Urothelium cell line (cell line): ENCODE measurements at places on chromosomes 2 and 18.
A peak's percentile ranks its signal among the peaks of the same experiment; 100 is the strongest.

GRCh38 chr2:203858176-203858575 lies 9.4 kb upstream of the CTLA4 start:
- no peak for DNase-seq

- DNase-seq = no peak
These were observed 44.0 kb downstream of the ID2 start for GRCh38 chr2:8725838-8726237.

GRCh38 chr2:159090514-159091201 lies 122.2 kb downstream of the TANC1 start:
- DNase-seq = no peak

GRCh38 chr2:193738892-193739291 lies 1544.2 kb upstream of the TMEFF2 start:
- no peak for DNase-seq

DNA sequence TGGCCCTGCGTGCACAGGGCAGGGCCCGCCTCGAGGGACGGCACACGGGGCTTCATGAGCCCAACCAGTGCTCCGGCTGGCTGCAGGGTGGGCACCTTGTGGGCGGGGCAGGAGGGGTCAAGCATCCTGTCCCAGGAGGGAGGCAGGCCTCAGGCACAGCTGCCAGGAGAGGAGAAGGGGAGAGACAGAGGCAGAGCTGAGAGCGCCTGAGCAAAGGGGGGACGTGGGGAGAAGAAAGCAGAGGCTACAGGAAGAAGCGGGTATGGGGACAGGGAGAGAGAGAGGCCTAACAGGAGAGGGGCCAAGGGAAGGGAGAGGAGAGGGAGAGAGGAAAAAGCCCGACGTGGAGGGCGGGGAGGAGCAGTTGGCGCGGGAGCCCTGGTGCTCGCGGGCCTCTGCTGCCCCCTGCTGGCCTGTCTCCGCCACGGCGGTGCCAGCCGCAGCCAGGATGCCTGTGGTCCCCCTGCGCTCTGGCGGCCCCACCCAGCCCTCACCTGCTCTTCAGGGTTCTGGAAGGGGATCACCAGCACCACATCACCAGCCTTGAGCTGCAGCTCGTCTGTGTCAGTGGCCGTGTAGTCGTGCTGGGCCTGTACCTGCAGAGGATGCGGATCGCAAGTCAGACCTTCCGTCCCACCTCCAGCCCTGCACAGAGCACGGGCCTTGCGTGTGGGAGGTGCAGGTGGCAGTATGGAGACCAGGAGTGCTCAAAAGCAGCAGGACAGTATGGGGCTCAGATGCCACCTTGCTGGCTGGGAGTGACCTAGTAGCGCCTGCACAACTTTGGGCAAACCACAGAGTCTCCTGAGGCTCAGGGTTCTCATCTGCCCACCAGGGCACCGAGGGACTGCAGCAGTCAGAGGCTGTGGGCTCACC lies 56.8 kb downstream of the BIN1 start:
- peak; percentile 90 for DNase-seq

DNA sequence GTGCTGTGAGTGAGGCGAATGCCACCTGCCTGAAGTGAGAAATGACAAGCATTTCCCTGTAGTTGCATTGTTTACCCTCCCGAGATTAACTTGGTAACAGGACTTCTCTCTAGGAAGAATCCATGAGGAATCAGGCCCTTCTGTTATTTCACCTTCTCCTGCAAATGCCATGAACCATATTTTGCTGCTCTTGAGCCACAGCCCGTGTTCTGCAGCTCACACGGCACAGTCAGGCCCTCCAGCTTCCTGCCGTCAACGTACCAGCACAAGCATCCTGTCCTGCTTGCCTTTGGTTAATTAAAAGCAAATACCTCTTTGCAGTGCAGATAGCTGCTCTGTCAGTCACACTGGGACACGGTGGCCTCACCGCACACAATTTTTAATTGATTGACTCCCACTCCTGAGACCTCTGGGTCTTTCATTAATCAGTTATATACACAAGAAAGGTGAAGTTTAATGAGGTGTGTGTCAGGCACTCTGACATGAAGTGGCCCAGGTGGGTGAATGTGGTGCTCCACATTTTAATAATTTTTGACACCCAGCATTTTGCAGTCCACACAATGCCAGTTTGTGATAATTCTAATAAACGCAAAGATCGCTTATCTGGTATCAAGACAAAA lies 95.3 kb upstream of the ASB18 start:
- no peak for DNase-seq

DNA sequence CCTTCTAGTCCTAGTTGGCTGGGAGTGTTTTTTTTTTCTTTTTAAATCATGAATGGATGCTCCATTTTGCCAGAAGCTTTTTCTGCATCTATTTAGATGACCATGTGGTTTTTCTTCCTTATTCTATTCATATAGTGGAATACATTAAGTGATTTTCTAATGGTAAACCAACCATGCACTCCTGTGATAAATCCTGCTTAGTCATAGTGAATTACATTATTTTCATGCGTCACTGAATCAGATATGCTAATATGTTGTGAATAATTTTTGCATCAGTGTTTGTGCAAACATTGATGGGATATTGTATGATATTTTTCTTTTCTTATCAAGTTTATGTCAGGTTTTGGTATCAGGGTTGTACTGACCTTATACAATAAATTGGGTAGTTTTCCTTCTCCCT lies 229.3 kb upstream of the REV1 start:
- DNase-seq = no peak

DNA sequence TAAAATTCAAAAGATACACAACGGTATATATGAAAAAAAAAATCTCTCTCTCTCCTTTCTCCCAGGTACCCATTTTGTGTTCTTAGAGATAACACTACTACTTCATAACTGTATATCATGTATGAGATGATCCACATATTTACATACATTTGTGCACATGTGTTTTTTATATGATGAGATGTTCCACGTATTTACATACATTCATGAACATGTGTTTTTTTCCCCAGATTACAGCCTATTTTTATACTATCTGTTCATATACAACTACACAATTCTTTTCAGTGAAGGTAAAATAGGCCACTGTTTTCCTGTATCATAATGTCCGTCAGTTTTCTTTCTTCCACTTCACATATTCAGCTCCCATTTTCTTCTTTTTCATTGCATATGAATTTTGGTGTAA lies 808.9 kb downstream of the LRRTM4 start:
- DNase-seq = no peak

GRCh38 chr2:29053223-29053622 lies 21.1 kb downstream of the PCARE start:
- peak; percentile 63 for DNase-seq

GRCh38 chr18:35376393-35376741 lies 770 bp downstream of the ZNF396 start:
- no peak for DNase-seq

GRCh38 chr18:74146756-74147155 lies 878 bp downstream of the FBXO15 start:
- no peak for DNase-seq

- no peak for DNase-seq
These were observed 256.2 kb upstream of the KLHL29 start for GRCh38 chr2:23128684-23129292.

DNA sequence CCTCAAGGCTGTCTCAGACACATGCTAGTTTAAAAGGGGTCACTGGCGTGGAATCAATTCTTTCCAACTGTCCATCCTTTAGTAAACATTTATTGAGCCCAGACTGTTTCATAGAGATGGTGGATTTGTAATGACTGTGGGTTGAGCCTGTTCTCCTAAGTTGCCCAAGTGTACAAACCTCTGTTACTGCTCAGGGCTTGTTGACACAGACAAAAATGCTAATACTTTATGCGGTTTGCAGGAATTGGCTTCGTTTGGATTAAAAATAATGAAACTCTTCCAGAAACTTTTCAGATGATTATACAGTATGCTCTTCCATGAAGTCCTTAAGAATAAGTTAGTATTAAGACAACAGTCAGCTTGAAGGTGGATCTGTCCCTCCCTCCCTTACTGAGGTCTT lies 83.6 kb upstream of the MGAT5 start:
- no peak for DNase-seq

- no peak for DNase-seq
These were observed 66.6 kb upstream of the PELI1 start for GRCh38 chr2:64210816-64211215.

DNA sequence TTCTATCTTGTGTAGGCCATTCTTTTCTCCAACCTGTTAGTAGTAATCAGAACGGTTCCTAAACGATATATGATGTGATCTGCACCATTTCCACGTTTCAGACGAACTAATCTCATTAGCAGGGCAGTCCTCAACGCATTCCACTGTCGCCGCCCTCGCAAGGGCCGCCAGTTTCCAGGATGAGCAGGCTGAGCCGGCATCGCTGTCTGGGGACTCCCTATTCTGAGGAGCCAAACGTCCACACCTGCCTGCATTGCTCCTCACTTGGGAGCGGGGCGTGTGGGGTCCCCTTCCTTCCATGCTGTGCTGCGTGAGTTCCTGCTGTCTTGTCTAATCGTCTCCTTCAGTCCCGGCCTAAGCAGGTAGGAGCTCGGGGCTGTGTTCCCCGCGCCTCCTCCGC lies 76.6 kb downstream of the PSMG2 start:
- no peak for DNase-seq

DNA sequence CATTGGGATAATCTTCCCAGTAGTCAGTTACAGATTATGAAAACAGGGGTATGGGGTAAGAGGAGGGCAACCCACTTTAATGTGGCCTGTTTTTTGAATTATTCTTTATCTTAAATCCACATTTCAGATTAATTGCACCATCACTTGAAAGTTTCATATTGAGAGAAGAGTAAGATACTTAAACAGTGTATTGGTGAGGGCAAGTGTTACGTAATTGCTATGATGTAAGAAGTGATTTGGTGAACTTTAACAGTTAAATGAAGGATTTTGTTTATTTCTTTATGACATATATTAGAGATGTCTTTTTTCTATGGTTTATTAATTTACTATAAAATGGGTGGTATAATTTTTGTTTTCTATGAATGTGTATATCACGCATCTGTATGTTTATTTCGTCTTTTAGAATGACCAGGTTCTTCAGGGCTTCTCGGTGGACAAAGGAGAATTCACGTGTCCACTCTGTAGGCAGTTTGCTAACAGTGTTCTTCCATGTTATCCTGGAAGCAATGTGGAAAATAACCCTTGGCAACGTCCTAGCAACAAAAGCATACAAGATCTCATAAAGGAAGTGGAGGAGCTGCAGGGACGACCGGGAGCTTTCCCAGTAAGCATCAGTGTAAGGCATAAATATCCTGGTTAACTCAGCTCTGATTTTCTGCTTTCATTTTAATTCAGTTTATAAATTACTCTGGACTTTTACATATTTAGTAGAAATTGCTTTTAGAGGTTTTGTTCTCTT lies 171.2 kb upstream of the MYO3B start:
- no peak for DNase-seq

DNA sequence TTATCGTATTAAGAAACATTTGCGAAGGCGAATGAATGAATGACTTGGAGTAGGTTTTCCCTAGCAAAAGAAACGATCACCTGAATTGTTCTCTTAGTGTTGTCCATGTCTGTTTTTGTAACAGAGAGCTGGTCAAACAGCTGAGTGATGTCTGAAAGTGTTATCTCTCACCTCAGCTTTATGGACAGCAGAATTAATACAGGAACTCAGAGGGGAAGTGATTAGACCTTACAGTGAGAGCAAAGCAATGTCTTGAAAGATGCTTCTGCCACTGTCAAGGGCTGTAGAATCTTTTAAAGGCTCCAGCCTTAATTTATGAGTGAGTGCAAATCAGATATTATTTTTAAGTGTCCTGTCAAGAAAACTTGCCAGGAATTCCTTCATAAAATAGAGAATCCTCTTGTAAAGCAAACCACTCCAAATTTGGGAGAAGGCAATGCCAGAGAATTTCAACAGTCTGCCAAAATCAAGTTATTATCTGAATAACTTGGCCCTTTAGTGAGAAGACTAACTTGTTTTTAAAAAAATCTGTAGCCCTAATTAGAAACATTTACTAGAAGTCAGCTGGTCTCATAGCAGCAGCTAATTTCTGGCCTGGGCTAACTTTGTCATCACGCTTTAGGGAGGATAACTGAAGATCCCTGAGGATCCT lies 60.7 kb downstream of the CDC42EP3 start:
- DNase-seq = no peak

GRCh38 chr2:233111427-233111826 lies 51.3 kb downstream of the INPP5D start:
- no peak for DNase-seq

DNA sequence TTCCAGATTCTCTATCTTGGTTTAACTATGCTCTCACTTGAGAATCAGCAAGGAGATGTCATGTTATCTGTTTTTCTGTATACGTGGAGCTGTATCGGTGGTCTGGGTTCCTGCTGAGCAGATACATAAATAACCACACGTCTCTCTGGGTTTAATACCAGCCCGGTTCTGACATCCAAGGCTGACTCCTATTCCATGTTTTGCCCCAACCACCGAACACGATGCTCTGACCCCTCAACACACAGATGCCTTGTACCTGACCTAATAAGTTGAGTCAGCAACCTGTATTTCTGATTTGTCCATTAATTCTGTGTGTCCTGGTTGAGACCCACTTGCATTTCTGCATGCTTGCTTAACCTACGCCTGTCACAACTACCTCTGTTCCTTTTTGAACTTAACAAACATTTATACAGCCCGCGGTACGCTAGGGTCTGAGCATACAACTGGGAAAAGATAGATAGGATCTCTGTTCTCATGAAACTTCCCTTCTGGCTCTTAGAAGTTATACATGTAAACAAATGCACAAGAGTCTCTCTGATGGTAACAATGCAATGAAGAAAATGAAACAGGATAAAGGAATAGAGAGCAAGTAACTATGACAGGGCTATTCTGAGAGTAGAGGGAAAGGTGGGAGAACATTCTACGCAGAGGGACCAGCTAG lies 480.4 kb downstream of the PARD3B start:
- no peak for DNase-seq
